Stimulated activated CD8-positive, alpha-beta memory T cell treated with anti-CD3 and anti-CD28 coated beads, Interleukin-12 subunit alpha, Interleukin-12 subunit beta, amount 100 ng/mL, for 4 hours (primary cell): ENCODE measurements at places on chromosomes 1 and 21.

GRCh38 chr21:42248783-42249597, 30.1 kb downstream of the ABCG1 start:
- no peak for DNase-seq

DNA sequence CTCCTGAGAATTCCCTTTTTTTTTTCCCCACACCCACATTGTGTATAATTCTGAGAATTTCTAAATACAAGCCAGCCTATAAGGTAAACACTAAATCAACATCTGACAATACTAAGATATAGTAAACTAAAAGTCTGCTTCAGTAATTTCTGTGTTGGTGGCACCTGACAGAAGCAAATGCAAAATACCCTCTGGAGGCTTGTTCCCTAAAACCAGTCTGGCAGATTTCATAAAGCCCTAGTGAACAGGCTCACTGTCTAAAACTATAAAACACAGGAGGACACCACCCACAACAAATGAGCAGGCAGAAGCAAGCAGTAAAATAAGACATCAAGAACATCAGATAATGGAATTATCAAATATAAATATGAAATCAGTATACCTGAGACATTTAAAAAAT, 11.5 kb downstream of the TRIM33 start:
- DNase-seq: no peak

DNA sequence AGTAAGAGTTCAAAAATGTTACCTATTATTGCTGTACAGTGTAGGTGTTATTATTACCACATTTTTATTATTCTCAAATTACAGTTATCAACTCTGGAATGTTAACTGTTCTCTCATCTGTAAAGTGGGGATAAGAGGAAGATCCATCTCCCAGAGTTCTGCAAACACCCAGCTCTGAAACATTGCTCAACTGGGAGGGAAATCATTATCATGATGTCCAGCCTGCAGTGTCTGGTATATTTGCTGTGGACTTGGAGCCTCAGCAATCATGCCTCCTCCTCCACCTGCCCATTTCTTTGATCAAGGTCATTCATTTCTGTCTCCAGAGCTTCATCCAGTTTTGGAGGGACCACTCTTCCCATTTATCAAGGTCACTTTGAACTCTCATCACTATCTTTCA, 39.4 kb downstream of the C8A start:
- DNase-seq: no peak

- no peak for DNase-seq
These were observed 289.4 kb upstream of the ESRRG start for GRCh38 chr1:217012659-217013058.
